Stimulated activated CD8-positive, alpha-beta memory T cell treated with anti-CD3 and anti-CD28 coated beads, Interleukin-12 subunit alpha, Interleukin-12 subunit beta, amount 100 ng/mL, for 4 hours (primary cell): ENCODE measurements at places on chromosomes 7 and 10.
A peak's percentile ranks its signal among the peaks of the same experiment; 100 is the strongest.

- no peak for DNase-seq
Measured at GRCh38 chr7:84629640-84630318, 435.2 kb upstream of the SEMA3A start.

DNA sequence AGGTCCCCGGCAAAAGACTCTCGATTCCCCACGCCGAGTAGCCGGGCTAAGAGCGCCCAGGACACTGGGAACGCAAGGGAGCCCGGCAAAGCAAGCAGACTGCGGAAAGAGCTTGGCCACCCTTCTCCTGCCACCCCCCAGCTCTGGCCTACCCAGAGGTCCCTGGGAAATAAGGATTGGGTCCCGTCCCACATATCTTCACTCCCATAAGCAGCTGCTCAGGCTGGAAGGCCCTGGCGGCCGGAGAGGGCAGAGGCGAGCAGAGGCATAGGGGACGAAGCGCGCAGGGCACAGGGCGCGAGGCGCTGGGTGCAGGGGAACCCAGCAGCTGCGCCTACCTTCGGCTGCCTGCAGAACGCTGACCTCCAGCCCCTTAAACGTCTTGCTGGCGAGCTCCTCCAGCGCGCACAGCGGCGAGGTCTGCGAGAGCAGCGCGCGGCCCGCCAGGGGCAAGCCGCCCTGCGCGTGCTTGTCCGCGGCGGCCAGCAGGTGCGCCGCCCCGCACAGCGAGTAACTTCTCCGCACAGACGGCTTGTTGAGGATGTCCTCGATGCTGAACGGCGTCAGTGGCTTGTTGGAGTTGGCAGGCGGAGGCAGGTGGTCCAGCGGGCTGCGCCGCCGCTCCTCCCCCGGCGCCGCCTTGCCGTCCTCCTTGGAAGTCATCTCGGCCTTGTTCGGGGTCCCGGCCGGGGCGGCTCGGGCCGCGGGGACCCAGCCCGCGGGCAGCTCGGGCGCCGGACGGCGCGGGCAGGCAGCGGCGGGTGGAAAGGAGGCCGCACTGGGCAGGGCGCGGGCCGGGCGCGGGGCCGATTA is 904 bp downstream of the LBX1 start:
- DNase-seq, result no peak

GRCh38 chr7:126361183-126361582 is 891.6 kb downstream of the GRM8 start:
- DNase-seq, result no peak

- no peak for DNase-seq
Measured at GRCh38 chr10:129846991-129847391, 117.1 kb downstream of the EBF3 start.

DNA sequence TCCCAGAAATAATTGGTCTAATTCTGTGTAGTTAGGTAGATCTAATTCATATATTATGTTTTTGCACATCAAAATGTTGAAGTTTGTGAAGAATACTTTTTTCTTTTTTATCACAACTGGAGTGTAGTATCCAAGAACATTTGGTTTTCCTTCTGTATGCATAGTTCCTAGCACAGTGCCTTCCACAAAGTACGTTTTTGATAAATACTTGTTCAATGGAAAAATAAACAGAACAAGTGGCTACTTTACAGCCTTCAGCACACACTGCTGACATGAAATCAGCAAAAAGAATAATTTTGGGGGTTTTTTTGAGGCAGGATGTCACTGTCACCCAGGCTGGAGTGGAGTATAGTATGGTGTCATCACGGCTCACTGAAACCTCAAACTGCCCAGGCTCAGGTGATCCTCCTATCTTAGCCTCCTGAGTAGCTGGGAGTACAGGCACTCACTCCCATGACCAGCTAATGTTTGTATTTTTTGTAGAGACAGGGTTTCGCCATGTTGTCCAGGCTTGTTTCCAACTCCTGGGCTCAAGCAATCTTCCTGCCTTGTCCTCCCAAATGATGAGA is 27.9 kb downstream of the TARP start:
- no peak for DNase-seq

DNA sequence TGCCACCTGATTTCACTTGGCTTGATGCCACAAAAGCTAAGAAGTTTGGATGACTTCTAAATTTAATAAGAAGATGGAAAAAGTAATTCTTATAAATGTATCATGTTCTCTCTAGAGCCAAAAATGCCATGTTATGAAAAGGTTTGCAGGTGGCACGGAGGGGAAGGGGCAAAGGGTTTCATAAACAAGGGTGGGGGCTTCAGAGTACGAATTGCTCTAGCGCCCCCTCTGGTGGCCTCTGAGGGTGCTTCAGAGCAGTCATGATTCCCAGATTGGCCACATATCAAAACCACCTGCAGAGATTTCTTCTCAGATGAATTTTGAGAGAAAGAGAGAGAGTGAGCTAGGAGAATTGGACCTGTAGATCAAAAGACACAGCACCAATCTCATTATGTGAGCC is 208.6 kb upstream of the YAE1 start:
- DNase-seq, result no peak

- no peak for DNase-seq
Measured at GRCh38 chr7:123712619-123713018, 36.2 kb downstream of the WASL start.

DNA sequence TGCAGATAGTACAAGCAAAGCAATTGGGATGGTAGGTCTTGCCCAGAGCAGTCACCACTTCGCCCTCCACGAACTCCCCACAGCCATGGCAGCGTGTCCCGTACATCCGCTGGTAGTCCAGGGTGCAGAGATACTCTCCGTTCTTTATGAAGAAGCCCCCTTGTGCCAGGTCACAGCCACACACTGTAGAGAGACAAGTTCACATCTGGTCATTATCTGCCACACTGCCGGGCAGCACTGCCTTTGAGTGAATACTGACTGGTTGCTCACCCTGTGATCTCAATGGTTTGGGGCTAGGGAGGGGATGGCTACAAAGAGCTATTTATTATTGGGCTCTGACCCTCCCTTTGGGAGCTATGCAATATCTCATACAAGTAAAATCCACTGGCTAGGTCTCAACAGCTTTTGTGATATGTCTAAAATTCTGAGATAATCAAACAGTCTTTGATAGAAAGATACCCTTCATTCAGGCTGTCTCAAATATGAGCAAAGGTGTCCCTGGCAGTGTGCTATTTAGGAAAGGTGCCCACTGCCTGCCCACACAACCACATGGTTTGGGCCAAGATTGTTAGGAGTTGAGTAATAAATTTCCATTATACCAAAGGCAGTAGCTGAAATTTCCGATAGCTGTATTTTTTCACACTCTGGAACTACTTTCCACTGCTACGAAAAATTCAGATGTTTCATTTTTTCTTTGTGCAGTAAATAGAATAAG is 82.5 kb downstream of the ABLIM1 start:
- DNase-seq, result no peak

- DNase-seq, result no peak
Measured at GRCh38 chr10:126397640-126398382, 9.5 kb upstream of the ADAM12 start.

- DNase-seq, result no peak
Measured at GRCh38 chr7:37083311-37084096, 359.2 kb upstream of the AOAH start.

DNA sequence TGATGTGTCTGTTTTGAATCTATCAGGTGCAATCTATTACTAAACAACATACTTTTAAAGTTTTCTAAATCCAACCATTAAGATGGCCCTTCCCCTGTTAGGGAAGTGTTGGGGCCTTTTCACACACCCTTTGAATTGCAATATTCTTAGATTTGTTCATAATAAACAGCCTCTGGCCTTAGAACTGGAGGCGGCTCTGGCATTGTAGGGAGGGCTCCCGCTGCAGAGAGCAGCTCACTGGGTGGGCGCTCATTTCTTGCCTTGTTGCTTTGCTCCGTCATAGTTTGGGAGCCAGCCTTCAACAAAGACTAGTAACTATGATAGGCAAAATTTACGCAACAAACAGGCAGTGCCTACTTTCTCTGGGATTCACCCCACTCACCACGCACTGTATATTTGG is 4.2 kb upstream of the HOXA10 start:
- DNase-seq, result no peak

- no peak for DNase-seq
Measured at GRCh38 chr10:94456942-94457341, 54.6 kb downstream of the TBC1D12 start.

DNA sequence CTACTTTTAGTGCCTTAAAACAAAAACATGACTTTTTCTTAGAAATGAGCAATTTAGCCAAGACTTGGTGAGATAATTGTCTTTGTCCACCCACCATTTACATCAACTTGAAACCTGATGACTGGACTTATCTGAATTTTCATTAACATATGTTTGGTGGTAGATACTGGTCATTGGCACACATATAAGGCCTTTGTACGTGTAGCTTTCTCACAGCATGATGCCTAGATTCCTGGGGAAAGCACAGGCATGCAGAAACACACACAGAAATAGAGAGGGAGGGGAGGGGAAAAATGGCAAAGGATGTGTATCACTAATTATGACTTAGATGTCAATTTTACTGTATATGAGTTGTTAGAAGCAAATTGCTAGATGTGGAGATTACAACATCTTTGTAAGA is 488.4 kb downstream of the NXPH1 start:
- no peak for DNase-seq

DNA sequence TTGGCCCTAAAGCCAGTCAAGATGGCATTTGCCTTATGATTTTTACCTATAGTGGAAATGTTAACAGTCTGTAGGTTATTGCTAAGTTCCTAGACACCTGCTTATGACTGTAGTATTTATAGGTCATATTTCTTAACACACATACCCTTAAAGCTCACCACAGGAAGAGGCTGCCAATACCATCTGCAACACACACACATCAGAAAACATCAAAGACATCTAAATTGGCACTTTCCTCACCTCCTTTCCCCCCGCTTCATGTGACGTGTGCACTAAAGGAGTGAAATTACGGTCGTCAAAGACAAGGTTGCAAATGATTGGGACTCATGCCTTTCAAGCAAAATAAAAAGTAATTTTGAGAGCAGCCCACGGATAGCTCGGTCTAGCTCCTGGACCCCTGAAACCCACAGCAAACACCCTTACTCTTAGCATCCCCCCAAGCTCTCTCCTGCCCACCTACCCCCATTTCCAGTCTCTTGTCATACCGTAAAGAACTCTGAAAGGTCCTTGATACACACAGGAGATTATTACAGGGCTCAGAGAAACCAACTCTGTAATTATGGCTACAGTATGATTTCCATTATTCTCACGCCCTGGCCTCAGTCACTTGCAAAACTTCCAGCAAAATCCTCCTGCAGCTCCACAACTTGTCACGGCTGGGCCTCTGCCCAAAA is 90.5 kb downstream of the PLXNA4 start:
- peak; percentile 13 for DNase-seq

DNA sequence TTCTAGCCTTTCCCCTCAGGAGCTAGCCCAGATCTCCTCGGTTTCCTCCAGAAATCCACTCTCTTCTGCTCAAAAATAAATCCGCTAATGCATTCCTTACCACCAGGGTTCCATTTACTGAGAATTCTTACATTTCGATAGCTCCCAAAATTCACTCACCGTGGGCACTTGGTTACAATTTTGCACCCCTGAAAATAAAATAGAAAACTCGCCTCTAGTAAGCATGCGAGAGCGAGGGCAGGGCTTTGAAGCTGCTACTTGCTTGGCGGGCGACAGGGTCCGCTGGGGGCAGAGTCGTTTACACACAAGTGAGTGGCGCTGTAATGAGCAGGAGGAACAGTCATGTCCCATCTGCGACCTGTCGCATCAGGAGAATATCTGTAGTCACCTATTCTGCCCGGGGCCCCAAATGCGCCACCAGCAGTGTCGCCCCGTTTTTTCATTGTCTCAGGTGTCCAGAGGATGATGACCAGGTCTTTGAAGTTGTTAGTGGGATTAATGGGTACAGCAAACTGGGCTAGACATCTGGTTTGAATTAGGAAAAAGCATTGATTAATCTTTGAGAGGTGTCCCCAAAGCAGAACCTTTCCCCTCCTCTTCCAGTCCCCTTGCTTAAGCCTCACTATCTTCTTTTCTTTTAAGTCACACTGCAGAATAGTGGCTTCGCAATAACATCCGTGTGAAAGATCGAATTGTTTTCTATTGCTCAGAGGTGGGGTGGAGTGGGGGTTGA is 1.2 kb upstream of the MEOX2 start:
- no peak for DNase-seq

DNA sequence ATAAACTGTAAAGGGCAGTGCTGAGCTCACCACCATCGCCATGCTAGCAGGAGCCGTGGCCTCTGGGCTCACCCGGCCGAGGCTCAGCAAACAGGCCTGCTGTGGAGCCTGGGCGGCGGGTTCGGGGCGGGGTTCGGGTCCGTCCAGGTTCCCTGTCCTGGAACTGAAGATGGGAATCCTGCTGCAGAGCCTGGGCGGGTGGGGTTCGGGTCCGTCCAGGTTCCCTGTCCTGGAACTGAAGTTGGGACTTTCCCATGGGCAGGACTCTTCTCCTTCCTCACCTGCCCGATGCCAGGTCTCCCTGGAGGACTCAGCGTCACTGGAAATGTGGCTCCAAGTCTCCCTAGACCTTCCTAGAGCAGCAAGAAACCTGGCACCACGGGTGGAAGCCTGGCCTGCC is 36.6 kb downstream of the EN2 start:
- DNase-seq, result no peak

GRCh38 chr10:122618461-122619165 is 58.1 kb downstream of the DMBT1 start:
- no peak for DNase-seq

DNA sequence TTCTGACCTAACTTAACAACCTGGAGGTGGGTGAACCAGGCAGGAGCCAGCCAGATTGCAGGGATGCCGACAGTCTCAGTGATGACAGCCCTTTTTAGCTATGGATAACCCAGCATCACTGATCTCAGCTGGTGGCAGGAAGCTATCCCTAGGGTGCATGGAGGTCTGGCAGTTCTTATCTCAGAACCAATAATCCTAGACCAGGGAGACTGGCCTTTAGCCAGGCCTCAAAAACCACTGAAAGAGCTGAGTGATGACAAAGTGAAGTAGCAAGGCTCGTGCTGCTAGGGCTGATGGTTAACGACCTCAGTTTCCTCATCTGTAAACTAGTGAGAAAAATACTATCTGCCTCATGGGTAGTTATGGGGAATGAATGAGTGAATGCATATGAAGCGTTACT is 112.5 kb downstream of the RALA start:
- no peak for DNase-seq

GRCh38 chr7:96670338-96671289 is 39.0 kb downstream of the SEM1 start:
- no peak for DNase-seq

GRCh38 chr10:58661336-58661735 is 148.7 kb downstream of the BICC1 start:
- DNase-seq, result no peak

DNA sequence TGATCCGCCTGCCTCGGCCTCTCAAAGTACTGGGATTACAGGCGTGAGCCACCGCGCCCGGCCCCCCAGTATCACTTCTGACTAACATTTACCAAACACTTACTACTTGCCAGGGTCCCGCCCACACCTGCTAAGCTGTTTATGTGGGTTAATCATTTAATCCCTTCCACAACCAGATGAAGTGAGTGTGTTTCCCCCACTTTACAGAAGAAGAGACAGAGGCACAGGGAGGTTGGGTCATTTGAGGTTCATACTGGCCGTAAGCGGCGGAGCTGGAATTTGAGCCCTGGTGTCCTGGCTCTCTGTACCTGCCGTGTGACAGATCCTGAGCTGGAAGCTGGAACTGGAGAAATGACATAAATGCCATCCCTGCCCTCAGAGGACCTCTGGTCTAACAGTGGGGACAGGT is 15.1 kb upstream of the VPS37D start:
- DNase-seq, result no peak
